ENCODE measurements at places on chromosomes 1 and 21.

DNA sequence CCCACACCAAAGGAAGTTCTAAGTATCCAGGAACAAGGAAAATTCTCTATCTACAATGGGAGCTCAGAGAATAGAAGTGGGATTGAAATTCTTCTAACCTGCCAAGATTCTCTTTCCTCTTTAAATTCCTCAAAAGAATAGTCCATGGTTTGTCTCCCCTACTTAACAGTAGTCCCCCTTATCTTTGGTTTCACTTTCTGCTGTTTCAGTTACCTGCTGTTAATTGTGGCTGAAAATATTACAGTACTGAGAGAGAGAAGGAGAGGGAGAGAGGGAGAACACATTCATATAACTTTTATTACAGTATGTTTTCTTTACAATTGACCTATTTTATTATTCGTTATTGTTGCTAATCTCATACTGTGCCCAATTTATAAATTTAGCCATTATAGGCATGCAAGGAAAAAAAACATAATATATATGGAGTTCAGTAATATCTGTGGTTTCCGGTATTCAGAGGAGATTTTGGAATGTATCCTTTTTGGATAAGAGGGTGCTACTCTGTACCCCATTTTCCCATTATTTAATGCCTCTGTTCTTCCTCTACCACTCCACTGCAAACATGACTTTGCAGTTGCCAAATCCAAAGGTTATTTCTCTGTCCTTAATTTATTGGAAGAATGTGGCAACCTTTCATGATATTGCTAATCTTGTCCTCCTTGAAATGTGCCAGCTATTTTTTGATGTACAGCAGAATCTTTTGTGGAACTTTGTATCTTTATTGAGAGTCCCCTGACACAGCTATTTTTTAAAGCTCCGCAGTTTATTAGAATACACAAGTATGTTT is 68.0 kb downstream of the USP25 start:
- no peak for DNase-seq

DNA sequence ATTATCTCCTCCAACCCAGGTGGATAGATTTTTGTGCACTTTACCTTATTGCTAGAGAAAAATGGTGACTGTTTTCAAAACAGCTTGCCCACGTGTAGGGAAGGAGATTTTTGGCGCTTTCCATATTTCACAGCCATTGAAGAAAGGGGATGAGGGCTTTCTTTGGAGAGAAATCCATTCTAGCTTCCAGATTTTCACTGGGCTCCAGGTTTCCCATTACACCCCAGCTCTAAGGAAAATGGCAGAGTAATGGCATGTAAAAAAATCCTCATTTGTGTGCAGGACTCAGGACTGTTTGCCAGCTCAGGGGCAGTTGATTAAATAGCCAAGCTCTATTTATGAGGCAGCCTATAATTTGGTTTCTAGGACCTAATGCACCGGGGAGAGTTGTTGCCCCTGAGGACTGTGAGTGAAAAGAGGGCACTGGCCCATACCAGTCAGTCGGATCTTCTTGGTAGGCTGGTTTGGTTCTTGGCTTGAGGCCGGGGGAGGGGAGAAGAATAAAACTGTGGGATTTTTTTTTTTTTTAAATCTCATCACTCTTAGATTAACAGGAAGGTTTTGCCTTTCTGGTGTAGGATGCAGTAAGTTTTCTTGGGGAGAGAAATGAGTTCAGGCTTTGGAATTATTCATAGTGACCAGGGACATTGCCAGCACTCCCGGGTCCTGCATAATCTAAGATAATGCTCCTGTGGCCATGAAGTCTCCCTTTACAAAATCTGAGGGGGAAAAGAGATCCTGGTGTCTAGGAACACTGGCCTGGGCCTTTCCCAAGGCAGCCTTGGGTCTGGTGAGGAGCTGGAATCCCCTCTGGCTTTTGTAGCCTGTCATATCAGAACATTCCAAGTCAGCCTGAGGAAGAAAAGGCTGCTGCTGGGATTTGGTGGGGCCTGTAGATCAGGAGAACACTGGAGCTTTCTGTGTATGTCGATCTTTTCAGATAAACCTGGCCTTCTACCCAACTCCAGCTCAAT is 1.9 kb upstream of the ARID1A start:
- no peak for DNase-seq

GRCh38 chr1:58358346-58358745 is 188.2 kb downstream of the OMA1 start:
- peak; percentile 8 for DNase-seq

DNA sequence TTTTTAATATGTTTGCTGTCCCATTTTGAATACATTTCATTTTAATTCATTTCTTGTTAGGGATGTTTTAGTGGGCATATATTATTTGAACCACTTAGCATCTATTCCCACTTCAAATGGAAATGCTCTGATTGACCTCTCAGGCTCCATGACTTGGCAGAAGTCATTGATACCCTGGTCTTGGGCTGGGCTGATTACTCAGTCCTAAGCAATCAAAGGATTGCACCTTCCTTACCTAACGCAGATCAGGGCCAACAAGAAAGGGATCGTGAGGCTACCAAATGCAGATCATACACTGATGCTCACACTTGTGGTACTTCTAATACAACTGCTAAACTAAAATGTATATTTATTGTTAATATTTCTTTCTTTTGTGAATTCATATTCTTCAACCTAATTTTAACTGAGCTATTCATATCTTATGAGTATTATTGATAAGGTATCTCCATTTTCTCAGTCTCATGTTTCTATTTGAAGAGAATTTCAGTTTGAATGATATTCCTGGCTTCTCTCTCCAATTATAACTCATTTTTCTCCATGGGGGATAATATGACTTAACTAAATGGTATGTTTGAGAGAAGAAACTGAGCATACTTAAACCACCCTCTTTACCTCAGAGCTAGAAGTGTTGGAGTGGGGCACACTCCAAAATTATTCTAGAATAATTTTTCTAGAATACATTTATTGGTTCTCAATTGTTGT is 615.5 kb upstream of the ADAMTS5 start:
- DNase-seq, result no peak

DNA sequence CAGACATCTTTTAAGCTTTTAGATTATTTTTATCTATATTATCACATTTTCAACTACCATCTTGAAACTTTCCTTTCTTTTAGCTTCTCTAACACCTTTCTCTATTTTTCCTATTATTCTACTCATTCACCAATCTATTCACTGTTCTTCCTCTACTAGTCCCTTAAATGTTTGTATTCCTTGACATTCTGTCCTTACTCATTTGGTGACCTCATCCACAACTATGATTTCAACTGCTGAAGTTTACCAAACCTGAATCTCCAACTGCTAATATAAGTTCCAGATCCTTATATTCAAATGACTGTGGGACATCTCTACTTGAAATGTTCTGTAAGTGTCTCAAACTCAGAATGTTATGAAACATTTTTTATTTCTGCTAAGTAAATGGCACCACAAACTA is 49.2 kb downstream of the TUT4 start:
- no peak for DNase-seq

DNA sequence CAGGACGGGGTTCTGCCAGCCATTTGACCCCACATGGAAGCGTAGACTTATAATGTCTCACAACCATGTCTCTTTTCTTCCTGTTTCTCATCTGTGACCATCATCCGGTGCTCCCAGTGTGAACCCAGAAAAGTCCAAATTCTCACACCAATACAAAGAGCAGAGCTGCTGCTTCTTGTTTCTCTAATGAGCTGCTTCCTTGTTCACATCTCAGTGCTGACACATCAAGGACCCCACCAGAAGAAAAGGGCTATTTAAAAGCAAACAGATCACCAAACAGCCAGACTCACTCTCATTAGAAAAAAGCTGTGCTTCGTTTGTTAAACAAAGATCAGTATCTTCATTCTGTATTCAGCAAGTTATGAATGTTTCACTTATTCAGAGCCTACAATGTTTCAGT is 835 bp upstream of the LCE1D start:
- DNase-seq, result no peak

DNA sequence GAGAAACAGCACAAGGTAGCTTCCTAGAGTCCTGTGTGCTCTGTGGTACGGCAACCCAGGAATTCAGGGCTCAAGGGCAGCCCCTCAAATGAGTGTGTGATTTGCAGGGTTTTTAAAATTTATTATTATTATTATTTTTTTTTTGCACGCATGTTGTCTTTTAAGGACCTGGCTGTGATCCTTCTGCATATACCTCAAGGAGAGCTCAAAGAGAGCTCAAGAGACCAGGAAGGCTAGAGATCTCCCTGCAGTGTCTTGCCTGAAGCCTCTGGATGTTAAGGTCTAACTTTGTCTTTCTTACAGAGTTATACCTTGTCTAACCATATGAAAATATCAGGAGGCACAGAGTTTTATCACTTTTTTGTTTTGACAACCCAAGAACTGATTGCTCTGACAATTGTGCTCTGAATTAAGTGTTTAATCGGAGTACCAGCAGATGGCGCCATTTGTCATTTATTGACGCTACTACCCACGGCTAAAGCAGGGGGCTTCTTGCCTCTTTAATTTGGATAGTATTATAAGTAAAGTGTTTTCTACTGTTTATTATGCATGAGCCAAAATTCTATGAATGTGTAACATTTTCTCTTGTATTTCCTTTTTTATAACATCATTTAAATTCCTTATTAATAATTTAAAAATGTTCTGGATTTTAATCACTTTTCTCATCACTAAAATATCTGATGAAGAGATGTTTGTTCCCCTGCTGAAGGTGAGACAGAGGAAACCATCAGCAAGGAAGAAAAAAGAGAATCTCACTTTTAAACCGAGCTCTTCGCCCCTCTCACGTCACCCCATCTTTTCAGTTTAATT is 35.8 kb upstream of the LMO4 start:
- no peak for DNase-seq

DNA sequence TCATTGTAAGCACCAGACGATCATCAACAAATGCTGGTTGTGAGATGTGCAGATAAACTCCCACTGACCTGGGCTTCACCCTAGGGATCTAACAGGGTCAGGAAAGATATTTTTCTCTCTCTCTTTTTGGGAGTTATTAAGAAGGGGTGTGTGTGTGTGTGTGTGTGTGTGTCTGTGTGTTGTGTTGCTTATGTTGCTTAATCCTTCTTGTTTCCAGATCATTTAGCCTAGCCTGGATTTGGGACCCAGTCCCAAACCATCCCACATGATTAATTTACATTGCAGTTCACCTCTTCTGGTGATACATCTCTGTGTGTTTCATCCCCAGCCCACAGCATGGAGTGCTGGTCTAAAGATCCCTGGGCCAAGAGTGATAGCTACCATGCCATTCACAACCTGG is 122.8 kb upstream of the IPO9 start:
- no peak for DNase-seq

- DNase-seq, result no peak
Measured at GRCh38 chr1:189206617-189207016, 1271.0 kb downstream of the BRINP3 start.

DNA sequence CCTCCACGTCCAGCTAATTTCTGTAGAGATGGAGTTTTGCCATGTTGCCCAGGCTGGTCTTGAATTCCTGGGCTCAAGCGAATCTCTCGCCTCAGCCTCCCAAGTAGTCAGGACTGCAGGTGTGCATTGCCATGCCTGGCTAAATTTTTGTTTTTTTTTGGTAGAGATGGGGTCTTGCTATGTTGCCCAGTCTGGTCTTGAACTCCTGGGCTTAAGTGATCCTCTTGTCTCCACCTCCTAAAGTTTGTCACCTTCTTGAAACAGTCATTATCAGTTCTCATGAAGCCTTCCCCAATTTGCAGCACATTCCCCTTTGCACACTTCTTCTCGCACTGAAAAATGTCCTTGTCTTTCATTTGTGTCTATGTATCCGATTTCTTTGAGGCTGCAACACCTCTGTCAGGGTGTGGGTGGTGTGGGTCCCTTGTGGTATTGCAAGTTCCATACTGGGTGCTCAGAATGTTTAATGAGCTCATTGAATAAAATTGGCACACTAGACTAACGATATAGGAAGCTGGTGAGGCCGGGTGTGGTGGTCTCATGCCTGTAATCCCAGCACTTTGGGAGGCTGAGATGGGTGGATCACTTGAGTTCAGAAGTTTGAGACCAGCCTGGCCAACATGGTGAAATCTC is 2.9 kb upstream of the CORT start:
- no peak for DNase-seq

GRCh38 chr1:116751146-116751545 is 3.1 kb upstream of the CD2 start:
- no peak for DNase-seq

GRCh38 chr1:63713627-63714481 is 60.0 kb upstream of the ROR1 start:
- peak; percentile 68 for DNase-seq

GRCh38 chr1:151370211-151370911 is 2.1 kb downstream of the SELENBP1 start:
- DNase-seq, result no peak

DNA sequence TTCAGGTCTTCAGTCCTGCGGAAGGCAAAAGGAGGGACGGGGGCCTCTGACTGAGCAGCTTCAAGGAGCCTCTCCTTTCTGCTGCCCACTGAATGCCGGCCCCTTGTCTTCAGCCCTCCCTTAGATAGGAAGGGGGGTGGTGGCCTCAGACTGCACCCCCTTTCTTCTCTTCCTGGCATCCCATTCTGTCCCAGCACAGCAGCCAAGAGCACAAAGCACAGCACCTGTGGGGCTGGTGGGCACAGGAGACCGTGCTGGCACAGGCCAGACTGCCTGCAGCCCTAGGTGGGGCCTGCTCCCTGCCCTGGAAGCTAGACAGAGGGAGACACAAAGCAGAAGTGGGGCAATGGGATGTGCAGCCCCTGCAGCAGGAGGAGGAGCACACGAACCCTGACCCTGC is 1.7 kb upstream of the PAQR6 start:
- no peak for DNase-seq

GRCh38 chr1:59767119-59767518 is 47.6 kb upstream of the HOOK1 start:
- DNase-seq, result no peak

- DNase-seq, result no peak
Measured at GRCh38 chr1:177883581-177883980, 86.3 kb downstream of the SEC16B start.

DNA sequence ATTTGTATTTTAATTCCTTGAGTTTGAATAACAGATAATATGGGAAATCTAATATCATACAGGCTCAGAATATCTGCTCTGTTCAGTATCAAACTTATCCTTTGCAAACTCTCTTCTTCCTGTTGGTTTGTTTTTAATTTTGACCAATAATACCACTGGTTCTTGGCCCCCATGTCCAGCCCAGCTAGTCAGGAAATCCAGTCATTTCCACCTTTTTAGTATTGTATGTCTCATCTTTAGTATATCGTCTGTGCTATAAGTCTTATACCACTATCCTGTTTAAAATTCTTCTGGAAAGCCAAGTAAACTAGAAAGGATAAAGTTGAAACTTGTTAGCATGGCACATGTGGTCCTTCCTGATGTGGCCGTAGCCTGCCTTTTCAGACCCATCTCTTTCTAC is 10.7 kb downstream of the SCCPDH start:
- DNase-seq, result no peak

DNA sequence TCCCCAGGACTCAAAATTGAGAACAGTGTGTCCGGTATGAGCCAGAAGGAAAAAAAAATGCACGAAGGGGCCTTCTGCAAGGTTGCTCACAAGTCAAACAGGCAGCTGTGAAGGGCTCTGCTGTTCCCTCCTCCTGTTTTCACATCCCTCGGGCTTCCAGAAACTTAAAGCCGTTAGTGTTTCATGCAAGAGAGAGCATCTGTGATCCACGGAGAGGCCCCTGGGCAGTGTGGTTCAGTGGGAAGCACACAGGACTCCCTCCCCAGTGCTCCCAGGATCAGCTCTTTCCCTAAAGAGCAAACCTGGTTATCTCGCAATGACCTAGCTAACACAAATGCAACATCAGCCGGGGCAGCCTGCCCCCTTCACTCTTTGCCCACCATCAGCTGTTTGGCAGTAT is 2.9 kb upstream of the MATN1 start:
- DNase-seq, result no peak
